ENCODE measurements at places on chromosomes 11 and 22. TPM values are rescaled to one million over a fixed set of nuclear protein-coding genes. Genes with fewer than 3 reads are reported as not detected.

The MS4A7 gene
- total RNA-seq: not detected

The YPEL4 gene
- total RNA-seq: 1.2 TPM

The GSTT2B gene
- total RNA-seq: 12.3 TPM

The ACCS gene
- 3.6 TPM for total RNA-seq

The DEUP1 gene
- total RNA-seq: not detected

The HEPN1 gene
- total RNA-seq: not detected

The OR2D2 gene
- total RNA-seq: not detected
